PC-3 (cell line): ENCODE measurements at places on chromosomes 6 and 20.

DNA sequence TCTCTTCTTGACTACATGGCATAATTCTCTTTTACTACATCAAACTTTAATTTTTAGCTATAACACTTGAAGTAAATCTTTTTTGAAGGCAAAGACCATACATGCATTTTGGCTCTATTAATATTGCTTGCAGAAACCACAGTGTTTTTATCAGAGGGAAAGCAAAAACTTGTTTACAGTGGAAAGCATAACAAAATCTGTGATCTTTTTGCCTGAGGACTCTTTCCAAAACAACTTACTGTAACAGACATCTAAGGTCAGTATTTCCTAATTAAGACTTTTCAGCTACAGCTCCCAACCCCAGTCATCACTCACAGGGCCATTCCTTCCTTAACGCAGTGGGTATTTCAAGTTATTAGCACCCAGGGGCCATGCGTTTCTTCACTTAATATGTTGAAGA lies 274.7 kb downstream of the CDKAL1 start:
- DNase-seq: no peak

GRCh38 chr6:30160785-30161531 lies at the start of gene TRIM10:
TRIM10 (minus strand) TSS chr6:30161211; CDS start chr6:30160858, 353 bp downstream.
- no peak for DNase-seq

GRCh38 chr6:69680302-69680701 lies 116.5 kb downstream of the LMBRD1 start:
- no peak for DNase-seq

GRCh38 chr20:52039790-52040189 lies 151.8 kb downstream of the ZFP64 start:
- no peak for DNase-seq

GRCh38 chr20:3000852-3001523 lies 42.4 kb upstream of the GNRH2 start:
- peak; percentile 82 for DNase-seq
